Activated B cell treated with CpG ODN at 0.5 μM for 24 hours (primary cell): ENCODE measurements at places on chromosomes 12 and 14. TPM values are rescaled to one million over a fixed set of nuclear protein-coding genes. Genes with fewer than 3 reads are reported as not detected.
A peak's percentile ranks its signal among the peaks of the same experiment; 100 is the strongest.

GRCh38 chr14:23125011-23125410 is 6.0 kb upstream of the CEBPE start:
- H3K27me3 ChIP-seq, result no peaks in the 10 kb centered on the region
- H3K36me3 ChIP-seq, result no peaks in the 10 kb centered on the region
- no peak for DNase-seq
- H3K4me1 ChIP-seq, result peaks cover 34% of the 10 kb centered on the region
- H3K27ac ChIP-seq, result no peak overlapping the region

DNA sequence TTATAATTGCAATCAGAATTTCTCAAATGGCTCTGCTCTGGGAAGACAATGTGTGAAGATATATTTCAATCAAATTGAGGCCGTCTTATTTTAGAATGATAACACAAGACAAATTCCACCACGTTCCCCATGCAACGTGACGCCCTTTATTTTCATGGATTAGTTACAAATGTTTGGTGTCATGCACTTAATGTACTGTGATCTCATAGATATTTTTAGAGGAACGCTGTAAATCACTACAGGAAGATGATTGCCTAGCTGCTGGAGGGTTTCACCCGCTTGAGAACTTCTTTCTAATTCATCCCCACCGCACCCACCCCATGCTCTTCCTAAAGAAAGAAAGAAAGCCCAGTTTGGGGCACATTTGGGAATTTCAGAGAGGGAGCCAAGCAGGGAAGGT is 117.2 kb downstream of the PLXNC1 start:
- no peaks in the 10 kb centered on the region for H3K27me3 ChIP-seq
- DNase-seq, result no peak
- peaks cover 85% of the 10 kb centered on the region for H3K4me1 ChIP-seq
- no peak overlapping the region for H3K4me3 ChIP-seq
- H3K36me3 ChIP-seq, result peaks cover 42% of the 10 kb centered on the region

The SERPINA9 gene
- 0.24 and 0.40 TPM in 2 replicates for total RNA-seq

DNA sequence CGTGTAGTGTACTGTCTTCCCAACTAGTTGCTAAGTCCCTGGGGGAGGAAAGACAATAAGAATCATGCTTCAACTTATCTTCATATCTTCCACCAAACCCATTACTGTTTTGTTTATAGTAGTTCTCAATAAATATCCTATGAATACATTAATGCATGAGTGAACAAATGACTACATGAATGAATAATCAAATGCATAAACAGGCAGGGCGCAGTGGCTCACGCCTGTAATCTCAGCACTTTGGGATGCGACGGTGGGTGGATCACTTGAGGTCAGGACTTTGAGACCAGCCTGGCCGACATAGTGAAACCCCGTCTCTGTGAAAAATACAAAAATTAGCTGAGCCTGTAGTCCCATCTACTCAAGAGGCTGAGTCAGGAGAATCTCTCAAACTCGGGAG is 32.1 kb upstream of the NR2C1 start:
- H3K27me3 ChIP-seq, result no peaks in the 10 kb centered on the region
- peaks cover 17% of the 10 kb centered on the region for H3K4me1 ChIP-seq
- no peak overlapping the region for H3K4me3 ChIP-seq
- DNase-seq, result no peak

GRCh38 chr12:105322070-105322469 is 8.4 kb upstream of the C12orf75 start:
- no peaks in the 10 kb centered on the region for H3K27me3 ChIP-seq
- H3K27ac ChIP-seq, result no peak overlapping the region
- H3K4me1 ChIP-seq, result peaks cover 6% of the 10 kb centered on the region
- no peaks in the 10 kb centered on the region for H3K36me3 ChIP-seq

DNA sequence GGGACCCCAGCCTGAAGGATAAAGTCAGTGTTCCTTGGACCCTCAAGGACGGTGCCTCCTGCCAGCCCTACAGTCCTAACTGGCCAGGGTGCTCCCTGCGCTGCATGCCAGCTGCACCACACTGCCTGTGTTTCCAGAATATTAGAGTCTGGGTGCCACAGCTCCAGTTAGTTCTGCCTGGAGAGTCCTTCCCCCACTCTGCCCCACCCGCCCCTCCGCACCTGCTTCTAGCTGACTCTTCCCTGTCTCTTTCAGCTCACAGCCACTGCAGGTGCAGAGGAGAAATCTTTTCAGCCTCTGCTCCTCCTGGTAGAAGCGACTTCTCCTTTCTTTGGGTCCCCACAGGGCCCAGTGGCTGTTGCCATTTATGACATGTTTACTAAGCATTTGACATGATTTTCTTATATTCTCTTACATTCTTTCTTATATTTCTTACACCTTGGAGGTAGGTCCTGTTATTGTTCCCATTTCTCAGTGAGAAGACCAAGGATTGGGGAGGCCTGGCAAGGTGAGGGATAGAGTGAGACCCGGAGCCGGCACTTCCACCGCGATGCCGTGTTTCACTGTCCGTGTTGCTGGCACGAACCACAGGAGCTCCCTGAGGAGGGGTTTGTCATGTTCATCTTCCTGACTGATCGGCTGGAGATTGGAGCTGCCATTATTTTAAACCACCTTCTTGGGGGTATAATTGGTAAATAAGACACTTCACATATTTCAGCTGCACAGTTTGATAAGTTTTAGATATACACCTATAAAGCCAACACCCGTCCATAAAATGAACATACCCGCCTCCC is 29.4 kb downstream of the SYNE3 start:
- peaks cover 23% of the 10 kb centered on the region for H3K36me3 ChIP-seq
- no peaks in the 10 kb centered on the region for H3K27me3 ChIP-seq
- H3K4me3 ChIP-seq, result peak overlapping the region; percentile 39
- peaks cover 85% of the 10 kb centered on the region for H3K4me1 ChIP-seq
- DNase-seq, result peak; percentile 35

The CCDC175 gene
- not detected in 2 replicates for total RNA-seq

The GNG2 gene
- total RNA-seq, result 68.7 and 70.0 TPM in 2 replicates

The SLC8A3 gene
- total RNA-seq, result 0.12 and 0.13 TPM in 2 replicates

- H3K36me3 ChIP-seq, result no peaks in the 10 kb centered on the region
- no peak overlapping the region for H3K4me3 ChIP-seq
- no peak for DNase-seq
- no peak overlapping the region for H3K27ac ChIP-seq
These were observed 146.3 kb downstream of the TMTC2 start for GRCh38 chr12:82832981-82833380.

The GALNT4 gene
- 6.2 and 6.3 TPM in 2 replicates for total RNA-seq

The MYL2 gene
- not detected in 2 replicates for total RNA-seq

DNA sequence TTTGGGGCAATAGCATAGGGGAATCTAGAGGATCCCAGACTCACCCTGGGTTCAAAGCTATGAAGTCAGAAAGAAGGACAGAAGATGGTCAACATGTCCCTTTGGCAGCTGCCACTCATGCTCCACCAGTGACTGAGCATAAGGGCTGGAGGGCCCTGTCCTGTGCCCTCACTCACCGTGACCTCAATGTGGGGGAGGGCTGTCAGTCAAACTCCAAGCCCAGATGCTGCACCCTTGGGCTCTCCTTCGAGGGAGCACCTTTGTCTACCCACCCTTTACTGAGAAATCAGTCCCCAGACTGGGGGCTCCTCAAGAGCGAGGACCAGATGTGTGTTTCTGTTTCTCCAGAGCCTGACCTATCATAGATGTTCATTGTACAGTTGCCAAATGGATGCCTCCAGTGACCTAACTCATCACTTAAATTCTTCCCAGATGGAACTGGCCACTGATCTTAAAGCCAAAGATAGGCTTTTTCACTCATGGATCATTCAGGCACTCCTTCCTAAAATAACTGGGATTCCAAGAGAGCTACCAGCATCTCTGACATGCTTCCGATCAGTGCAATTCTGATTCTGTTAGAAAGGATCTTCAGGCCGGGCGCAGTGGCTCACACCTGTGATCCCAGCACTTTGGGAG is 27.2 kb upstream of the VSX2 start:
- H3K36me3 ChIP-seq, result no peaks in the 10 kb centered on the region
- H3K27ac ChIP-seq, result no peak overlapping the region
- H3K27me3 ChIP-seq, result peaks cover 4% of the 10 kb centered on the region
- DNase-seq, result no peak

The ANO6 gene
- 14.8 and 16.3 TPM in 2 replicates for total RNA-seq

DNA sequence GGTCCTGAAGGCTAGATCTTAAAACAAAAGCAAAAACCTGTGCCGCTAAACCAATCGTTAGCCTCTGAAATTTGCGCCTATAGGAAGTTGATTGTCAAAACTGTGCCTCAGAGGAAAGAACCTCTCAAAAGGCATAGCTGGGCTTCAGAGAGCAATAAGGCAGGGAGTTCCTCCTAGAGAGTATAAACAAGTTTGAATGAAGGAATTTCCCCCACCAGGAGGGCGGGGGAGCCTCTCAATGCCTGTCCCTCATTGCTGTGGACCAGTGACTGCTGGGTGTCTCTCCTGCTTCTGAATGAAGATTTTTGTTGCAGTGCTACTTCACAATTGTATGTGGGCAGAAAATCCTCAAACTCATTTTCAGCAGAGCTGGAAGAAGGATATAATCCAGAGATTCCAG is 88.6 kb downstream of the KCNK10 start:
- DNase-seq, result no peak
- H3K4me3 ChIP-seq, result no peak overlapping the region
- no peaks in the 10 kb centered on the region for H3K4me1 ChIP-seq
- peaks cover 15% of the 10 kb centered on the region for H3K27me3 ChIP-seq

The CLEC2A gene
- total RNA-seq, result not detected in 2 replicates

DNA sequence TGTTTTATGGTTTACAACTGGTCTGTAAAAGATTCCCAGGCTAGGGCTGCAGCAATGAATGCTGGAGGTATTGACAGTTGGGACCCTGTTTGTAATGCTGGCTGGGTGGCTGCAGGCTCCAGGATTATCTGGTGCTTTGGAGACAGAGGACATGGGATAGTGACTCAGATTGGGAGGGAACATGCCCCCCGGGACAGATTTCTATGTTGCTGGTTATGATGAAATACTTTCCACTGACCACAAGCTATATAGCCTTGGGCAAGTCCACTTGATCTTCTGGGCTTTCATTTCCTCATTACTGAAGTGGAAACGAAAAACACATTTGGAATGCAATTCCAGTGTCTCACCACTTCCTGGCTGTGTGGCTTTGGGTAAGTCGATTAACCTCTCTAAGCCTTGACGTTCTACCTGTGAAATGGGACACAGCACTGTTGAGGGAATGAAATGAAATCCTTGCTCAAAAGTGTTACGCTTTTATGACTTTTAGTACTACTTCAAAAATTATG is 6.3 kb upstream of the TPCN1 start:
- H3K4me1 ChIP-seq, result peaks cover 38% of the 10 kb centered on the region
- no peak overlapping the region for H3K4me3 ChIP-seq
- DNase-seq, result no peak
- no peak overlapping the region for H3K27ac ChIP-seq

DNA sequence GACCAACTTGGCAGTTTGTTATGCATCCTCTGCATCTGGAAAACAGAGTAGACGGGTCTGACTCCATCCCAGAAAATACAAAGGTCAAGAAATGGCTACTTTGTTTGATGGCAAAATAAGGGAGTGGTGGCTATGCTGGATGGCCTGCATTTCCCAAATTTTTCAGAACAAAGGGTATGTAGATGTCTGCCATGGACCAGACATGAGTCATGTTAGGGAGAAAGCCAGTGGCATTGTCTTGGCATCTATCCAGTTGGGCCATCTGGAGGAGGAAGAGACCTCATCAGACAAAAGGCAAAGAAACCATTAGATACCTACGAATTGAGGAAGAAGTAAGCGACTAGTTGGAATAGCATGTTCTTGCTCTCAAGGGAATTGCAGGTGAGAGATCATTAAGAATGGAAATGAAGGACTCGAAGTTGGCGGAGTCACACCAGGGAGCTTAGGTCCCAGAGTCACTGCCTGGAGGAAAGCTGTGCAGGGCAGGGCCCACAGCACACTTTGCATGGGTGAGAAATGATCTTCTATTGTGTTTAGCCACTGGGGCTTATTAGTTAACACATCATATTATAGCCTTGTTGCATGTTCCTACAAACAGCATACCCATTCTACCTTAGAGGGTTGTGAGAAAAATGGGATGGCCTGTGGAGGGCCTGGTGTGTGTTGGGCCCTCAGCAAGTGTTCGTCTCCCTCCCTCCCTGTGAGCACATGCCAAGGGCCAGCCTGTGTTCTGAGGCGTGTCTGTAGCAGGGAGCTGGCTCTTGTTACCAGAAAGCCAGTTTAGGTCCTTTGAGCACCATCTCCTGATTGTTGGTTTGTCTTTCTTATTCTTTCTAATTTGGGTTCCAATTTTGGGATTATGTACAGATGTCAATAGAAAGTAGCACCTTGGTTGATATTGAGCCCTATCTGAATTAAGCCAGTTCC is 119.4 kb downstream of the KTN1 start:
- H3K27me3 ChIP-seq, result no peaks in the 10 kb centered on the region
- DNase-seq, result no peak
- peaks cover 16% of the 10 kb centered on the region for H3K4me1 ChIP-seq
- H3K27ac ChIP-seq, result no peak overlapping the region
- peaks cover 2% of the 10 kb centered on the region for H3K36me3 ChIP-seq

The BCL2L2 gene
- total RNA-seq, result 10.4 and 11.8 TPM in 2 replicates

The ENDOU gene
- 0.24 and 0.37 TPM in 2 replicates for total RNA-seq

GRCh38 chr12:25769082-25769945 is 189.2 kb upstream of the RASSF8 start:
- H3K4me1 ChIP-seq, result no peaks in the 10 kb centered on the region
- H3K36me3 ChIP-seq, result no peaks in the 10 kb centered on the region
- H3K27me3 ChIP-seq, result peaks cover 3% of the 10 kb centered on the region
- no peak overlapping the region for H3K27ac ChIP-seq
- no peak for DNase-seq
- H3K4me3 ChIP-seq, result no peak overlapping the region

- no peaks in the 10 kb centered on the region for H3K36me3 ChIP-seq
- no peak overlapping the region for H3K27ac ChIP-seq
- no peaks in the 10 kb centered on the region for H3K4me1 ChIP-seq
- no peak overlapping the region for H3K4me3 ChIP-seq
These were observed 234.7 kb downstream of the ADGRD1 start for GRCh38 chr12:131188131-131189050.

GRCh38 chr14:94819531-94819930 is 49.6 kb upstream of the GSC start:
- no peak for DNase-seq
- H3K36me3 ChIP-seq, result no peaks in the 10 kb centered on the region
- H3K4me3 ChIP-seq, result no peak overlapping the region
- no peak overlapping the region for H3K27ac ChIP-seq
- no peaks in the 10 kb centered on the region for H3K4me1 ChIP-seq
- H3K27me3 ChIP-seq, result peaks cover 2% of the 10 kb centered on the region

DNA sequence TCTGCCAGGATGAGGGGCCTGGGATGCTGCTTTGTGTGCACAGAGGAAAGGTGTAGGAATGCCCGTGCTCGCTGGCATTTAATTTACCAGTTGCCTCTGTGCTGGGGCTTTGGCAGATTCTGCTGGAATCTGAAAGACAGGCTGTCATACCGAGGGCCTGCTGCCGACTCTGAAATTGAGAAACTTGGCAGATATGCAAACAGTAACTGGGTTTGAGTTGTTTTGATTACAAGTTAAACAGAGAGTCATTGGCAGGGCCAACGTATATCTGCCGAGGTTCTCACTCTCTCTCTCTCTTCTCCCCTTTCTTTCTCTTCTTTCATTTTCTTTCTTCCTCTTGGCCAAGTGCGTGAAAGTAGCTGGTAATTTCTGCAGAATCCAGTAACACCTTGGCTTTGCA is 618.7 kb downstream of the VRK1 start:
- no peak overlapping the region for H3K4me3 ChIP-seq
- no peak overlapping the region for H3K27ac ChIP-seq
- no peaks in the 10 kb centered on the region for H3K36me3 ChIP-seq
- H3K27me3 ChIP-seq, result peaks cover 6% of the 10 kb centered on the region
- no peaks in the 10 kb centered on the region for H3K4me1 ChIP-seq
